HEK293T (cell line): ENCODE measurements at places on chromosomes 6 and 20.

DNA sequence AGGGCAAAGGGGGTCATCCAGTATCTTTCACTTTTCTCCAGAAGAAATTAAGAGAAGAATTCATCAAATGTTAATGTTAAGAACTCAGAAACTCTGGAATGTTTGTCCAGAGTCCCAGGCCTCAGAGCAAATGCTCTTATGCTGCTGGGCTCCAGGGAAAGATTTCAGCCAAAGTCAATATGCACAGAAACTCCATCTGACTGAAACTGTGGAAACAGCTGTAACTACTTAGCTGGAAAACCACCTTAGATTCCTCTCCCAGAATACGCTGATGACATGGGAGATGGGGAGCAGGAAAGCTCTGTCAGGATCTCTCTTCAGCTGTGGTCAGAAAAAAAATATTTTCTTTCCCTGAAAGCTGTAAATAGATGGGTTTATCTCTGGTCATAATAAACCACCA, 559.6 kb downstream of the RFPL4B start:
- DNase-seq, result no peak

GRCh38 chr20:58851969-58852458, 502 bp upstream of the GNAS start:
- no peak for DNase-seq

DNA sequence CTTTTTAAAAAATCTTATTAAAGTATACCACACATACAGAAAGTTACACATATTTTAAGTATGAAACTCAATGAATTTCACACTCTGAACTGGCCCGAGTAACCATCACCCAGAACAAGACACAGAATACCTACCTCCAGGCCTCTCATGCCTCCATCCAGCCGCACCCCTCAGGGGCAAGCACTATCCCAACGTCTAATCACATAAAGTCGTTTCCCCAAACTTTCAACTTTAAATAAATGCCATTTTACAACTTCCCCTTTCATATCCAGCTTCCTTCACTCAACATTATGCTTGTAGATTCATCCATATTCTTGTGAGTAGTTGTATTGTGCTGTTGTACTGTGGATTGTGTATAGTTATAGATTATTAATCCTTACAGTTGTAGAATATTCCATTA, 539.1 kb downstream of the CD83 start:
- no peak for DNase-seq

DNA sequence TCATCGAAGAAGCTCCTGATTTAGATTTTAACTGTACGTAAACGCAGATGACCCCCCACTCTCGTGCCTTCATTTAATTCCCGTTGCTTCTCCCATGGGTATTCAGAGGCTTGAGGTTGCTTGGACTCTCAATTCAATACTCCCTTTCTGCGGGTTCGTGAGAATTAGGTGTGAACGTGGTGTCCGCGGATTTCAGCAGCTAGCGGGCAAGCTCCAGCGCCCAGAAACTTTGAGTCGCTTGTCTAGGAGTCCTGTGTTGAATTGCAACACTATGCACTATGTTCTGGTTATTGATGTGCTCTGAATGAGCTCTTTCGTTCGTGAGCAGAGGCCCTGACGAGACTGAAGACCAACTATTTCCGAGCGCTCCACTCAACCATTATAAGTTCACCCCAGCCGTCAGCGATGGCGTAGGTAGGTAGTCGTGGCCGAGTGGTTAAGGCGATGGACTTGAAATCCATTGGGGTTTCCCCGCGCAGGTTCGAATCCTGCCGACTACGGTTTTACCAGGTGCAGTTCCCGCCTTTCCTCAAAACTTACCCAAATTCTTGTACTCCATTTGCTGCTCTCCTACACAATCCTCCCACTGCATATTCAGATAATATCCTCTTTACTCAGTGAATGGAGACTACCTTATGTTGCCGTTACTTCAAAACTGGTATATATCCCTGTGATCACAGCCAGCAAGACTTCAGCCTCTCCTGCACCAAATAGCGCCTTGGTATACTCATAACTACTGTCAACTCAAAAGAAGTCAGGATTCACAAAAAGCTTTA, 72.6 kb upstream of the ZNF184 start:
- DNase-seq, result peak; percentile 50

DNA sequence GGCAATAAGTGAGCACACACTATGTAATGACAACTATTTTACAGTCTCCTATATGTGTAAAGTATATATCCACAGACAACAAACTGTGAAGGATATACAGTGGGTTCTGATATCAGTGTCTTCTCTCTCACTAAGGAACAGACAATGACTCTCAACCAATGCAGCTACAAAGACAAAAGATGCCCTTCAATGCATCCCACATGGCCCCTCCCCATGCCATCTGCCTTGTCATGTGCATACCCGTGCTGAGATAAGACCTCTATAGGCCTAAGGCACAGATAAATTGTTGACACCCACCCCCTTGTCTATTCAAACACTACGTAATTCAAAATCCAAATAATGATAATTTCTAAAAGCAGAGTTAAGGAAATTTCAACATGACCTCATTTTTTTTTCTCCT, 1123.5 kb upstream of the MAP3K7 start:
- no peak for DNase-seq

- no peak for DNase-seq
These were observed 171.8 kb downstream of the BCAS1 start for GRCh38 chr20:53898556-53898931.

GRCh38 chr6:3592371-3592941, 135.6 kb upstream of the SLC22A23 start:
- DNase-seq, result peak; percentile 3

- DNase-seq, result no peak
These were observed 90.0 kb upstream of the INSM1 start for GRCh38 chr20:20277894-20278335.

- DNase-seq, result no peak
These were observed 84.9 kb downstream of the CDC5L start for GRCh38 chr6:44472250-44472945.

DNA sequence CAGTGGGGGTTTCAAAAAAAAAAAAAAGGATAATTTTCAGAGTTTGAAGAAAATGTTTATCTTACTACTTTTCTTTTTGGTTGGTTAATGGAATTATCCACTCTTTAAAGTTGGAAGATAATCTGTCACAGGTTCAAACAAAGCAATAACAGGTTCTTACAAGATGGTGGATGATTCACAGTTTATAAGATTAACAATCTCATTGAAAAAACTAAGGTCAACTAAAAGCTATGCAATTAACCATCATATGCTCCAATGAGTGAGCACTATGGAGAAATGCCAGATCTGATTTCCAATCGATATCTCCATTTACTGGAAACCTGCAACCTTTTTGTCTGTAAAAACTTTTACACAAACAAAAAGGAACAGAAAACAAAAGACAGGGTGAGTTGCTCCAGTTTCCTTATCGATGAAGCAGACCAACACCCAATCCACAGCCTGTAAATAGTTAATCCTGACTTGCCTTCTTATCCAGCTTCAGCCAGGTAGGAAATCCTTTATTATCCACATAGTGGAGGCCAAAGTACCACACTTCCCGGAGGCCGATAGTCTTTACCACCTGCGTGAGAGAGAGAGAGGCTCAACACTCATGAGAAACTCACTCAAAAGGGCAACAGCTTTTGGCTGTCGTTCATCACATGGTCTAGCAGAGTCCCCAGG, 32.4 kb downstream of the EZR start:
- DNase-seq, result no peak

GRCh38 chr6:47134476-47135189, 92.5 kb upstream of the ADGRF1 start:
- DNase-seq, result peak; percentile 68

DNA sequence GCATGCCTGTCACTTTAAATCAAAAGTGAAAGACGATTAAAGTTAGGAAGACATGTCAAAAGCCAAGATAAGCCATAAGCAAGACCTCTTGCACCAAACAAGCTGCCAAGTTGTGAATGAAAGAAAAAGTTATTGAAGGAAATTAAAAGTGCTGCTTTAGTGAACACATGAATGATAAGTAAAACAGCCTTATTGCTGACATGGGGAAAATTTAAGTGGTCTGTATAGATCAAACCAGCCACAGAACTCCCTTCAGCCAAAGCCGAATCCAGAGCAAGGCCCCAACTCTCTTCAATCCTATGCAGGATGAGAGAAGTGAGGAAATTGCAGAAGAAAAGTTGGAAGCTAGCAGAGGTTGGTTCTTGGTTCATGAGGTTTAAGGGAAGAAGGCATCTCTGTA, 9.3 kb upstream of the RIPK1 start:
- DNase-seq, result no peak

DNA sequence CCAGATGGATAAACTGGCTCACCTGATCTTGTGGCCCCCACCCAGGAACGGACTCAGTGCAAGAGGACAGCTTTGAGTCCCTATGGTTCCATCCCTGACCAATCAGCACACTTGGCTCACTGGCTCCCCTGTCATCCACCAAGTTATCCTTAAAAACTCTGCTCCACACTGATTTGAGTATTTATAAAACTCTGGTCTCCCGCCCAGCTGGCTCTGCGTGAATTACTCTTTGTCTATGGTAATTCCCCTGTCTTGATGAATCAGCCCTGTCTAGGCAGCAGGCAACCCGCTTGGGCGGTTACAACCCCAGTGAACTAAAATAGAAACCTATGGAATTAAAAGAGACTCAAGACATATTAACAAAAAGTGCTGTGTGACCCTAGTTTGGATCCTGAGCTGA, 38.1 kb upstream of the CD83 start:
- DNase-seq, result no peak
